Stimulated activated naive B cell treated with anti-CD40 and anti-IgM and Interleukin-4, amounts not matched to agents 10 μg/mL and 1 μg/mL and 100 μg/mL, for 72 hours (primary cell): ENCODE measurements at places on chromosomes 3 and 15.
A peak's percentile ranks its signal among the peaks of the same experiment; 100 is the strongest.

DNA sequence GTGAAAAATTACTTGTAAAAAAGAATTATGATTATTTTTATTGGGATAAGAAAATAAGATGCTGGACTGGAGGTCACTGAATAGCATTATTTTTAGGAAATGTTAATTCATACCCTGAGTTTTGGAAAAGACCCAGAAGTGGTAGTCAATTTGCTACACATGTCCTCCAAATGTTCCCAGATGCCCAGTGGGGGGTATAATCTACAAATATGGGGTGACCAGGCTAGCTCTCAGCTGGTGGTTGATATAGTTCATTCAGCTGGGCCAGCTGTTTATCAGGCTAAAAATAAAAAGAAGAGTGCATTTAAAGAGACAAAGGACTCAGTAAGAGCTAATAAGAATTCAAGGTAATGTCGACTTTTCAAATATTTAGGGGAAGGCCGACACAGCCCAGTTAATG, 402.0 kb upstream of the GOLIM4 start:
- DNase-seq, result no peak

DNA sequence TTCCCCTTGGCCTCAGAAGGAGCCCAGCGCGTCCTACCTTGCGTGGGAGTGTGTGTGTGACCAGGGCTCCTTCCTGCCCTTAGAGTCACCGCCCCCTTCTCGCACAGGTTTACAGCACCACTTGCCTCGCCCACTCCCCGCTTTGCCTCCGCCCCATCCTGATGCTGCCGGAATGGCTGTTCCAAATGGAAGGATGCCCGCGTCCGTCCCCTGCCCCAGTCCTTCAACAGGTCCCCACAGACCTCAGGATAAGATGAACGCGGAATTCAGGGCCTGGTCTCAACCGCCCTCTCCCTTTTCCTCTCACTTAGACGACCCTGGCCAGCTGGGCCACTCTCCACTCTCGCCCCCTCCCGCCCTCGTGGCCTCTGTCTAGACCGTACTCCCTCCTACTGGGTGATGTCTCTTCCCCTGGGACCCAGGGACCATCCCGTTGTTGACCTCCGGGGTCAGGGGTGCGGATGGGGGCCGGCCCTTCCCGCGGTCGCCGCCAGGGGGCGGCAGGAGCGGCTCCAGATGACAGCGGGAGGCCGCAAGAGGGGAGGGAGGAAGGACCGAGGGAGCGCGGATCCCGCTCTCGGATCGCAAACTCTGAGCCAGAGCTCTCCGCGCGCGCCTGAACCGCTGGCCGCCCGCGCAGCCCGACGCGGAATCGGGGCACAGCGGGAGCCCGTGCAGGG, at the start of gene THSD4:
THSD4 (plus strand) TSS at position 585 of the 680 bp plus-strand sequence.
- DNase-seq, result peak; percentile 42

- peak; percentile 83 for DNase-seq
These were observed 95.8 kb upstream of the KLF13 start for GRCh38 chr15:31230630-31231485.

DNA sequence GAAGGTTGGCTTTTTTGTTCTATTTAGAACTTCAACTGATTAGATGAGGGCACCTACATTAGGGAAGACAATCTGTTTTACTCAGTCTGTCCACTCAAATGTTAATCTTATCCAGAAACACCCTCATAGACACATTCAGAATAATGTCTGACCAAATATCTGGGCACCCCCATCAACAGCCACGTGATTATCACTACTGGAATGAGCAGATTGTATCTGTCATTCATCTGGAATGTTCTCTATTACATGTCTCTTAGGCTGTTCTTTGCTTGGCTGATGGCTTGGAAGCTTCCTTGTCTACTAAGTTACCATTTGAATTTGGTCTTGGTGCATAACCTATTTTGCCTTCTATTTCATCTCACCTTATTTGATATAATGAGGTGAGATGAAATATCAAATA, 15.7 kb upstream of the LRRC58 start:
- no peak for DNase-seq

GRCh38 chr3:138694287-138695007, 85.9 kb downstream of the FAIM start:
- DNase-seq, result no peak

- no peak for DNase-seq
These were observed 76.2 kb downstream of the ITGB5 start for GRCh38 chr3:124810970-124811369.

- DNase-seq, result no peak
These were observed 4.9 kb upstream of the MST1R start for GRCh38 chr3:49908373-49909199.

DNA sequence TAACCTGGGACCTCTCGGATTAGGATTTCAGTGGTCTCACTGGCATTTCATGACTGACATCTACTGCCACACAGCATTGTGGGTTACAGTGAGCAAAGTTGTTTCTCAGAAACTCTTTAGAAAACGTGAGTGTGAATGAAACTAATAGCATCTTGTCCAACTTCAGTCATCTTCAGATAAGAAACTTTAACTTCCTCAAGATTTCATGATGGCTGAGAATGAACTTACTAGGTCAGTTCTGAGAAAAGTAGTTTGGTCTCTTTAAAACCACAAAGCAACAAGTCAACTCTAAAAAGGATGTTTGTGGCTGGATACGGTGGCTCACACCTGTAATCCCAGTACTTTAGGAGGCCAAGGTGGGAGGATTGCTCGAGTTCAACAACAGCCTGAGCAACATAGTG, 14.2 kb upstream of the HOMER2 start:
- DNase-seq, result no peak

- DNase-seq, result no peak
These were observed 261.1 kb upstream of the PDZRN3 start for GRCh38 chr3:73885862-73886261.

DNA sequence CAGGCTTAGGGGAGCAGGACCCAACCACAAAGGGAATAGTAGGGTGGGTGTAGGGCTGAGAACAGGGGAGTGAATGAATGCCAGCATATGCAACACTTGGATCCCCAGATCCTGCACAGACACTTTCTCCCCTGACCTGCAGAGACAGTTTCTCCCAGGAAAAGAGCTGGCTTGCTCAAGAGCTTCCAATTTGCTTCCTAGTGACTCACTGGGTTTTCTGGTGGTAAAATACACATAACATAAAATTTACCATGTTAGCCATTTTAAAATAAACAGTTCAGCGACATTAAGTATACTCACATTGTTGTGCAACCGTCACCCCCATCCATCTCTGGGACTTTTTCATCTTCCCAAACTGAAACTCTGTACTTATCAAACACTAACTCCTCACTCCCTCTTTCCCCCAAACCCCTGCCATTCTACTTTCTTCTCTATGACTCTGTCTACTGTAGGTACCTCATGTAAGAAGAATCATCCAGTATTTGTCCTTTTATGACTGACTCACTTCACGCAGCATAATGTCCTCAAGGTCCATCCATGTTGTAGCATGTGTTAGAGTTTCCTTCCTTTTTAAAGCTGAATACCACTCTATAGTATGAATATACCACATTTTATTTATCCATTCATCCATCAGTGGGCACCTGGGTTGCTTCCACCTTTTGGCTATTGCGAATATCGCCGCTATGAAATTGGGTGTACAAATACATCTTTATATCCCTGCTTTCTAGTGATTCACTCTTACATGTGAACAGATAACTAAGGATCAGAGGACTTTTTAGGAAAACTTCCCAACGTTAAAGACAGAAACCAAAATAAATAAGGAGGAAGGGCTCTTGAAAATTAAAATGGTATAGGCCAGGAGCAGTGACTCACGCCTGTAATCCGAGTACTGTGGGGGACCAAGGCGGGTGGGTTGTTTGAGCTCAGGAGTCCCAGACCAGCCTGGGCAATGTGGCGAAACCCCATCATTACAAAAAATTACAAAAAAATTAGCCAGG, 95.6 kb upstream of the TJP1 start:
- DNase-seq, result no peak
